Activated naive CD4-positive, alpha-beta T cell treated with anti-CD3 and anti-CD28 coated beads, Interleukin-2, amount 50 U/mL, for 72 hours (primary cell): ENCODE measurements at places on chromosomes 1 and 21. TPM values are rescaled to one million over a fixed set of nuclear protein-coding genes. Genes with fewer than 3 reads are reported as not detected.

DNA sequence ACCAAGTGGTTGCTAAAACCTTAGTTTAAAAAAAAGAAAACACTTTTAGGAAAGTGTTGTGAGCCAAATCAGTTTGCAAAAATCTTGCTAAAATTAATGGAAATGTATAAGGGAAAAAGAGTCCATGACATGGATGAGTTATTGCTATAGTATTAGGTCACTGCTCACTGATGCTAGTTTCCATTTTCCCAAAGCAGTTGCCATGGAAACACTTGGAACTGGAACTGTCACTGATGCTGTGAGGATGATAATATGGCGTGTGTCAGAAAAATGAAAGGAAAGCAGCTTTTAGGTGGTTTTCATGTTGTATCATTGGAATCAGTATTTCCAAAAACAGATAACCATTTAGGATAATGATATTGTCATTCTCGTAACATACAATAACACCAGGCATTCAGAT is 104.4 kb downstream of the PHTF1 start:
- no peak for DNase-seq

GRCh38 chr1:18540136-18540765 is 59.5 kb downstream of the KLHDC7A start:
- no peak for DNase-seq

DNA sequence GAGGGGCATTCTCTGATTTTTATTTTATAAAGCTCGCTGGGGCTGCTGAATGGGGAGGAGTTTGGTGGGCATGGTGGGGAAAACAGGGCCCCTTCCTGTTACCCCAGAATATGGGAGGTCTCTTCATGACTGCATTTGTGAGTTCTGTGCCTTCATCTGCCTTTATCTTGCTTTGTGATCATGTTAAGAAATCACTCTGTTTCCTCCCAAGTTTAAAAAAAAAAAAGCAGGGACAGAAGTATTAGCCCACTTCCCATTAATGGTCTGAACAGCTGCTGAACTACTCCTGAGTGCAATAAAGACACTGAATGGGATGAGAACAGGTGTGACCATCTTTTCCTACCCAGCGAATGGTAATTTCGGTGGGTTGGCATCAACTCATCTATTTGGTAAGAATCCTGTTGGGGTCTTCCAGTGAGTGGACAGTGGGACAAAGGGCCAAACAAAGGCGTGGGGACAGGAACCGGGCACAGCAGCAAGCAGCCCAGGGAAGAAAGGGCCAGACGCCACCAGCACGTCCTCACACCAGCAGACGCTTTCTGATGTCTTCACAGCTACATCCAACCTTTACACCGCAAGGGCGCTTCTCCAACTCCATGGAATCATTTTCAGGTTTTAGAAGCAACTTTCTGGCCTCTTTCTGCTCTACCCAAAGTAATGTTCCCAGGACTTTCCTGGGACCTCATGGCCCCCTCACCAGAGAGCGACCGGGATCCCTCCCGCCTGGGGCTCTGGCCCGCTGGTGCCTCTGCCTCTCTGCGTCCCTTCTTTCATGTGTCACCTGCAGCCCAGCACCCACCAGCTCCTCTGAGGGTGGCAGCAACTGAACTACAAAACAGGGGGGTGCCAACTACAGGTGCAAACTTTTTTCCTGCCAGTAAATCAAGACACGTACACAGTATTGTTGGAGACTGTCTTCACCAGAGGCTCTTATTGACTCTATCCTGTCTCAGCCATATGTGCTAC is 160.2 kb downstream of the ADSS2 start:
- no peak for DNase-seq

NBPF6 gene
- not detected for total RNA-seq

GRCh38 chr21:45258466-45258865 is 29.2 kb downstream of the POFUT2 start:
- DNase-seq: no peak

- DNase-seq: no peak
Observed at GRCh38 chr1:165942062-165942461, 114.6 kb downstream of the UCK2 start.

DNA sequence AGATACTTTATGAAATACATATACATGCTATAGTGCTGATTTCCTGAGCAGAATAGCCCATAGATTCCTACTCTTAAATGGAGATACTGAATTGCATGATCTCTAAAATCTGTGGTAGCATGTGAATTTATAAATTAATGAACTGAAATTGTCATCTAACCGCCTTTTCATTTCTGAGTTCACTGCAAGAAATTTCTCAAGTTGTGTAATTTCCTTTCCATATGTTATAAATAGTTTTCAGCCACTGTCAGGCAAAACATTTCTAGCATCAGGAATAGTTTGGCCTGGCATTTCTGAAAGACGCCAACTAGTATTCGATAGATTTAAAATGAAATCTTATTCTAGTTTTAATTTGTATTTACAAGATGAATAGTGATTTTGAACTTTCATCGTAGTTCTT is 310.1 kb downstream of the USH2A start:
- DNase-seq: no peak

DNA sequence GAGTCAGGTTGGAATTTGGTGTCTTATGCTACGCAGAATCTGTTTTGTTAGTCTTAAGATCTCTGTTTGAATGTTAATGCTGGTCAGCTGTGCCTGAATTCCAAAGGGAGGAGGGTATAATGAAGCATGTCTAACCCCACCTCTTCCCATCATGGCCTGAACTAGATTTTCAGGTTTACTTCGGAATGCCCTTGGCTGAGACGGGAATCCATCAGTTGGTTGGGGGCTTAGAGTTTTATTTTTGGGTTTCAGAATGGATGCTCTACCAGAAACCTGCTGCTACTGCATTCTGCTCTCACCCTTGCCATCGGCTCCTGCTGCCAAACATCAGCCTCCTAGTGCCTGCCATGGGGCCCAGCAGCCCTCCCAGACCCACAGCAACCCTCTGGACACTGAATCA is 24.1 kb upstream of the ETV3 start:
- DNase-seq: no peak

DNA sequence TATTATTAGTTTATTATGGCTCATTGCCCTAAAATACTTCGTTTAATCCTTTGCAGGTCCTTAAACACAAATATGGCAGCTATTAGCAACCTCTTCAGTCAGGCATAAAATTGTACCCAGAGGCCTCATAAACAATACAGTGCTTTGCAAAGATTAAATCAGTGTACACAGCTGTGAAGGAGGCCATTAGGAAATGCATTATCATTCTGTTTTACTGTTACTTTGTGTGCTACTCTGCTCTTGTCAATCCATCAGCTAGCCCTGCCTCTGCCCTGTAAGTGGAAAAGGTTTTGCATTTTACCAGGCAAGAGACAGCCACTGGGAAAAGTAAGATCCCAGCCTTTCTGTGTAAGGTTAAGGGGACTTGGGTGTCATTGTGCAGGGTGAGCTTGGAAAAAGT is 415.7 kb upstream of the DAB1 start:
- no peak for DNase-seq

- DNase-seq: no peak
Observed at GRCh38 chr1:27655151-27655937, 16.6 kb downstream of the IFI6 start.

DNA sequence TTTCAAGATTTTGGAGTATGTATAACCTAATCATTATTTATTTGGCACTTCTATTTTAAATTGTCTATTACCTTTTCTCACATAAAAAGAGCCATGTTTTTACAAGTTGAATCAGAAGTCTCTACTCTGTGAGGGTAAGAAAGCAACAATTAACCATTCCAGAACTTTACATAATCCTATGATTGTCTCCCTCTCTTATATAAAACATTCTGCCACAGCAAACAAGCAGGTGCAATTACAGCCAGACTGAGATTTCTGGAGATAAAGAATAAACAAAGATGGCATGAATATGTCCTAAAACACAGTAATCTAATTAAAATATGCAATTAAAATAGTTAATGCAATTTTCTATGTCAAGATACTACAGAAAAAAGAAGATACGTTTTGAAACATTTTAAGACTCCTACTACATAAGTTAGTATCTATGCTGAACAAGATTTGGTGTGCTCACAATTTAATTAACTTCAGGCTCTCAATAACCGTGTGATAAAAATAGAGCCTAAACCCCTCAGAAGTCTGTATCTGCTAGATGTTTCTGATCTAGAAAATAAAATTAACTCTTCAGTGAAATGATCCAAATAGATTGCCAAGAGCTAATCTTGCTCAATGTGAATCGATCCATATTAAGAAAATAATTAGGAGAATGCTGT is 13.7 kb upstream of the TMPRSS15 start:
- no peak for DNase-seq

OR6N1 gene
- not detected for total RNA-seq

- DNase-seq: no peak
Observed at GRCh38 chr1:94550800-94551241, 9.3 kb upstream of the F3 start.

DNA sequence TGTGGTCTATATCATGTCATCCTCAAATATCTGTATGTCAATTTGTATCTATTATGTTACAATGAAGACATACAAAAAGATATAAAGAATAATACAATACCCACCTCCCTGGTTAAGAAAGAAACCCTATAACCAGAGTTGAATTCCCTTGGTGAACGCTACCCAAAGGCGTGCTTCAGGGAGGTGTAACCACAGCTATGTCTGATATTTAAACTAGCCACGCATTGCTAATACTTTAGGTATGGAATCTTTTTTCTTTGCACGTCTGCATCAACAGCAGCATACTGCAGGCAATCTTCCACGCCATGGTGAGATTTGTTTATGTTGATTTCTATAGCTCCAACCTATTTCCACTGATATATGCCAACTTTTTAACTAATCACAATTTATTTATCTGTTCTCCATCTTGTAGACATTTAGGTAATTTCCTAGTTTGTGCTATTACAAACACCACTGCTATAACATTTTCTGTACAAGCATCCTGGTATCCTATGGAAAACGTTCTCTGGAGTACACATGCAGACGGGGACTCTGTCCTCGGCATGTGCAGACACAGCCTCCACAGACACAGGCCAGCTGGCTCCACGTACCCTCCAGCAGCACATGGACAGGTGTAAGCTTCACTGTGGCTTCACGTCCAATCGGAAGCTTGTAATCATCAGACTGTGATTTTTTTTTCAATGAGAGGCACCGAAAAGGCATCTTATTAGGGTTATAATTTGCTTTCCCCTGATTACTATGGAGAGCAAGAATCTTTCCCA is 58.5 kb downstream of the HSF2BP start:
- DNase-seq: no peak

DNA sequence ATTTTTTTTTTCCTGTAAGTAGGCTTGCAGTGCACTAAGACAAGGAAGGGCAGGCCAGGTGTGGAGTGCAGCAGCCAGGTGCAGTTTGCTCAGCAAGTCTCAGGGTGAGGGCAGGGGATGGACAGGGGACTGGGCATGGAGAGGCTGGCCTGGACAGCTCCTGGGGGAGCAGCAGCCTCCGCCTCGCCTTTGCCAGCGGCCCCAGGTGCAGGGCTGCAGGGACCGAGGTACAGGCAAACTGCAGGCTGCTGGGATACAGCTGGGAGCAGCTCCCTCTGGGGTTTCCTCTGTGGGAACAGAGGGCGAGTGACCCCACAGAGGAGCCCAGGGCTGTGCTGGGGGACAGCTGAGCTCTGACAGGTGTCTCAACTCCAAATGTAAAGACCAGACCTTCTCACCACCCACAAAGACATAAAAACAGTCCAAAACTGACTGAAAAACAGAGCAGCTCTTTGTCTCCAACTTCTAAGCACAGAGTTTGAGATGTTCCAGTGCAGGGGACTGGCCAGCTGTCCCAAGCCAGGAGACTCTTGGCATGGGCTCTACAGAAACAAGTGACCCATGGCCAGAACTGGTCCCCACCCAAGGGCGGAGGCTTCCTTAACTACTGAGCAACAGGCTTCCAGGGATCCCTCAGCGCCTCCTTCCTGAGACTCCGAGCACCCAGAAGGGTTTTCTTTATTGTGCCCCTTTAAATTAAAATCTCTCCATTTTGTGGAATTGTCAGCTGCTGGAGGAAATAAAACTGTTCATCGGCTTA is 27.7 kb upstream of the AJAP1 start:
- no peak for DNase-seq

ATP1A4 gene
- not detected for total RNA-seq

DNA sequence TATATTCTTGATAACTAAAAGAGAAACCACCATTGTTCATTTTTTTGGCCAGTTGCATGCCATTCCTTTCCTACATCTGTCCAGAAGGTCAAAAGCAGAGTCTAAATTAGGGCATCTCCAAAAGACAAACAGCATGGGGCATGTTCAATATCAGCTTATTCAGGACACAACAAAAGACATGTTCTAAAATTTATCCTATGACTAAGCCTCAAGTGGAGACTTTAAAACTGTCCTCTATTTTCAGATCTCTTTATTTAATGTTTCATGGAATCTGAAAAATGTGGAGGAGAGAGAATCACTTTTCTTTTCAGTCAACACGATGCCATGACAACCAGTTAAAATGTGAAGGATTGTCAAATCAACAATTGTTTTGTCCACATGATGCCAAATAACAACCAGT is 303.4 kb upstream of the PRMT6 start:
- DNase-seq: no peak

GRCh38 chr1:28509705-28510272 is 3.9 kb downstream of the RCC1 start:
- DNase-seq: no peak
